ENCODE measurements at places on chromosomes 5 and 9.

DNA sequence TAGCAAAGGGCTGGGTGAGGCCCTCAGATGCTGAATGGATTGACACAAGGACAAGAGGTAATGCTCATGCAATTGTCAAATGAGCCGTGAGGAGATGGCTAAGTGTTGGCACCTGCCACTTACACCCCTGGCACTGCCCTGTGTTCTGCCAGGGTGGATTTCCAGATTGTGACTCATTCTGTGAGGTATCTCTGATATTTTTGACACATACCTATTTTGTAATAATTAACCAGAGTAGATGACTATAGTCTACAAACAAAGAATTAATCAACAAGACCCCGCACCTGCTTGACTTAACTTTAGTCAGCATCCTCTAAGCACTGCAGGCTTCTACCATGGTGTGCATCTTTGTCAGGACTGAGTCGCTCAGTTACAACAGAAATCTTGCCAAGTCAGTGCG, 200.8 kb downstream of the DIRAS2 start:
- DNase-seq = no peak
- H3K27me3 ChIP-seq = no peaks in the 10 kb centered on the region
- no peak overlapping the region for H3K4me3 ChIP-seq
- no peak overlapping the region for H3K27ac ChIP-seq
- H3K36me3 ChIP-seq = no peaks in the 10 kb centered on the region

- H3K27ac ChIP-seq = no peak overlapping the region
- H3K4me3 ChIP-seq = no peak overlapping the region
- DNase-seq = no peak
- no peaks in the 10 kb centered on the region for H3K36me3 ChIP-seq
- H3K27me3 ChIP-seq = peaks cover 76% of the 10 kb centered on the region
Measured at GRCh38 chr5:2130361-2130760, 247.6 kb upstream of the IRX4 start.

- H3K36me3 ChIP-seq = no peaks in the 10 kb centered on the region
- no peak overlapping the region for H3K27ac ChIP-seq
- no peaks in the 10 kb centered on the region for H3K4me1 ChIP-seq
- no peaks in the 10 kb centered on the region for H3K27me3 ChIP-seq
- H3K4me3 ChIP-seq = no peak overlapping the region
Measured at GRCh38 chr5:145244788-145245187, 590.4 kb downstream of the PRELID2 start.

GRCh38 chr9:136745389-136746154, 2.8 kb downstream of the LCN6 start:
- no peaks in the 10 kb centered on the region for H3K36me3 ChIP-seq

DNA sequence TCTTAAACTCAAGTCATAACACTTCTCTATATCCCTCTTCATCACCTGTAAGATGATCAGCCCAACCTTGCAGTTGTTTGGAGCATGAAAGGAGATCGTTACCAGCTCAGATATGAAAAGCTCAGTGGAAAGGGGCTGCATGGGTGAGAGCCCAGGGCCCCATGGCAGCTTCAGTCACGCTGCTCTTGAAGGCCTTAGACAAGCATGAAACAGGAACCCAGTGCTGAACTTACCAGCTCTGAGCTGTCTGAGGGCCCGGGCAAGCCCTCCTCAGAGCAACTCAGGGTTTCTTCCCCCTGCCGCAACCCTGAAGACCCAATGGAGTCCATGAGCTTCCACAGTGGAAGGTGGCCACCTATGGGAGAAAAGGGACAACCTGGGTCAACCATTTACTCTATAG, 3.3 kb downstream of the HK3 start:
- no peaks in the 10 kb centered on the region for H3K36me3 ChIP-seq
- H3K27me3 ChIP-seq = peaks cover 12% of the 10 kb centered on the region
- H3K4me3 ChIP-seq = no peak overlapping the region
- H3K4me1 ChIP-seq = no peaks in the 10 kb centered on the region
- DNase-seq = no peak

GRCh38 chr5:157456301-157456700, 3.7 kb upstream of the NIPAL4 start:
- H3K4me1 ChIP-seq = no peaks in the 10 kb centered on the region
- no peak overlapping the region for H3K4me3 ChIP-seq
- no peak for DNase-seq
- H3K36me3 ChIP-seq = no peaks in the 10 kb centered on the region

GRCh38 chr9:97940741-97941140, 2.8 kb upstream of the HEMGN start:
- H3K27me3 ChIP-seq = no peaks in the 10 kb centered on the region
- H3K36me3 ChIP-seq = peaks cover 8% of the 10 kb centered on the region
- no peak overlapping the region for H3K4me3 ChIP-seq
- H3K4me1 ChIP-seq = peaks cover 34% of the 10 kb centered on the region
- peak overlapping the region; percentile 79 for H3K27ac ChIP-seq

GRCh38 chr5:12023614-12024241, 119.5 kb upstream of the CTNND2 start:
- H3K4me3 ChIP-seq = no peak overlapping the region
- H3K4me1 ChIP-seq = no peaks in the 10 kb centered on the region

DNA sequence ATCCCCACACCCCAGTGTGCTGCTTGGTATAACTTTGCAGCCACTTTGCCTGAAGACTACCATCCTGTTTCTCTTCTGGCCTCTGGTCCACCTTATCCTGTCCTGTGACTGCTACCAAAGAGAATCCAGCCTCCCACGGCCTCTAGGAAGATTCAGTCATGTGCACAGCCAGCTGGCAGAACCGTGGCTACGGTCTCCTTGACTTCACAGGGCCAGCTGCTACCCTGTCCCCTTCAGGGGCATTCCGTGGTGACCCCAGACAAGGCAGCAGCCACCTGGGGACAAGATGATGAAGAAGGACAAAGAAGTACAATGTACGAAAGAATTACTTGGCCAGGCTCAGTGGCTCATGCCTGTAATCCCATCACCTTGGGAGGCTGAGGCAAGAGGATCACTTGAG, 98.6 kb downstream of the PDE6A start:
- no peak overlapping the region for H3K4me3 ChIP-seq
- no peak overlapping the region for H3K27ac ChIP-seq
- peaks cover 96% of the 10 kb centered on the region for H3K36me3 ChIP-seq
- DNase-seq = no peak

DNA sequence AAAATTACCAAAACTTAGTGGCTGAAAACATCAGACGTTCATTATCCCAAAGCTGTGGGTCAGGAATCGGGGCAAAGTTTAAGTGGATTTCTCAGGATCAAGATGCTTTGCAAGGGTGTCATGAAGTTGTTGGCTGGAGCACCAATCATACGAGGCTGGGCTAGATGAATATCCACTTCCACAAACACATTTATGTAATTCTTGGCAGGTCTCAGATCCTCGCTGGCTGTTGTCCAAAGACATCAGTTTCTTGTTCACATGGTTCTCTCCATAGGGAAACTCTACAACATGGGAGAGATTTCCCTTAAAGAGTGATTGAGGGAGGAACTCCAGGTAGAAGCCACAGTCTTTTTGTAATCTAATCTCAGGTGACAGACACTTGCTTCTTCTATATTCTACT, 20.2 kb upstream of the CCDC192 start:
- no peak overlapping the region for H3K27ac ChIP-seq
- H3K4me1 ChIP-seq = no peaks in the 10 kb centered on the region
- H3K27me3 ChIP-seq = no peaks in the 10 kb centered on the region
- no peak for DNase-seq
- no peak overlapping the region for H3K4me3 ChIP-seq

DNA sequence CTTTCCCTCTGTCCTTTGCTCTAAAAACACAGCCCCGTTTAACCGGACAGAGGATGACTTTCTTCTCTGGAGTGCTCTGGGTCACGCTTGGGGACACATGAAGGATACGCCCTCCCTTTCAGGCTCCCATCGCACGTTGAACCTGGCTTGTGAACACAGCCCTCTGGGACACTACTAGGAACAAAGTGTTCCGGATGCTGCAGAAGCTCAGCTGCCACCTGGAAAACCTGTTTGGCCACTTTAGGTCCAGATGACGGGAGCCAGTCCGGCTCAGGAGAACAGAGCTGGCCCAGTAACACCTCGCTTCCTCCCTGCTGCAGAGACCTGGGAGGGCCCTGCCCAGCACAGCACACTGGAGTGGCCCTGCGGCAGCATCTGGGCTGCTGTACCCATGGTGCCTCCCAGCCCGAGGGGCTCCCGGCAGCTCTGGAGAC, 60.1 kb downstream of the GADD45G start:
- H3K27ac ChIP-seq = no peak overlapping the region
- H3K4me3 ChIP-seq = no peak overlapping the region
- no peaks in the 10 kb centered on the region for H3K4me1 ChIP-seq
- no peaks in the 10 kb centered on the region for H3K36me3 ChIP-seq

DNA sequence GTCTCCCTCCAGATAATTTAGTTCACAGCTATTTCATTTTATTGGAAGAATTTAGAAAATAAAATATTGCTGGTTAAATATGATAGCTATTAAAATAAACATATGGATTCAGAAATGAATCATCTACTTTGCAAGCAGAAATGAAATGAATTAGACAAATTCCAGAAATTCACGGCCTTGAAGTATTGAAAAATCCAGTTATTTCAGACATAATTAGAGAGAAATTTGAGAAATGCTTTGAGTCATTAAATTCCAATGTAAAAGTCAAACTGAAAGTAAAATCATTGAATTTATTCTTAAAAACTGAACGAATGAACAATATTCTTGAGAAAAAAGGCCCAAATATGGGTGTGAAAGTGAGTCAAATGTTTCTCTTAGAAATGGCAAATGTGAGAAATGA, 632.6 kb upstream of the EDIL3 start:
- H3K36me3 ChIP-seq = no peaks in the 10 kb centered on the region
- H3K4me1 ChIP-seq = no peaks in the 10 kb centered on the region
- no peaks in the 10 kb centered on the region for H3K27me3 ChIP-seq
- no peak overlapping the region for H3K4me3 ChIP-seq

DNA sequence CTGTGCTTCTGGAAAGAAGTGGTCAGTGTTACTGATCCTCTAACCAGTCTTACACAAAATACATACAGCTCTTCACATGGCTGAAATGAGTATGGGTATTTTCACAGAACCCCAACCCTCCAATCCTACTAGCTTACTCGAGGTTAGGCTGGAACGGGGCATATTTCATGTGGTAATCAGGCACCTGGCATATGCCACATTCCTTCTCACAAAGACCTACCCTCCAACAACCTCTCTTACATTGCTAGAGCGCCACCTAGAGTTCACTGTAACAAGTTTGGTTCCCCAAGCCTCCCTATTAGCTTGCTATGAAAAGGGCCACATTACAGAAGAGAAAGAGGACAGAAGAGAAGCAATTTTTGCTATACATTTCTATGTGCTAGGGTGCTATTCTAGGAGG, 597.3 kb downstream of the PRELID2 start:
- DNase-seq = peak; percentile 10
- no peak overlapping the region for H3K4me3 ChIP-seq
- no peaks in the 10 kb centered on the region for H3K4me1 ChIP-seq
- no peaks in the 10 kb centered on the region for H3K36me3 ChIP-seq
- H3K27ac ChIP-seq = no peak overlapping the region

DNA sequence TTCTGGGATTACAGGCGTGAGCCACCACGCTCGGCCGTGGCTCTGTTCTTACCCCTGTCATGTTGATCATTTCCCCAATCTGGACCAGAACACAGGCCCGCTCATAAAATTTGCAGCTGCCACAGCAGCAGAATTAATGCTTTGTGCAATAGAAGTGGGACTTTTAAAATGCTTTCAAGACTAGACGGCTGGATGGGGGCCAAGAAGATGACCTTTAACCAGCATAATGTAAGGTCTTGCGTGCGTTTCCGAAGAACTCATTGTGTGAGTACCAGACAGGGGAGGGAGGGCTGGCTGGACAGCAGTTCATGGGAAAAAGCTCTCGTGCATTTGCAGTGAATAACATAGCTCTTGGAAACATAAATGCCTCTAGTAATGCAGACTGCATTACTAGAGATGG, 3.5 kb upstream of the WDR38 start:
- no peak overlapping the region for H3K27ac ChIP-seq
- H3K36me3 ChIP-seq = no peaks in the 10 kb centered on the region
- no peak overlapping the region for H3K4me3 ChIP-seq
- H3K27me3 ChIP-seq = no peaks in the 10 kb centered on the region
- no peak for DNase-seq

DNA sequence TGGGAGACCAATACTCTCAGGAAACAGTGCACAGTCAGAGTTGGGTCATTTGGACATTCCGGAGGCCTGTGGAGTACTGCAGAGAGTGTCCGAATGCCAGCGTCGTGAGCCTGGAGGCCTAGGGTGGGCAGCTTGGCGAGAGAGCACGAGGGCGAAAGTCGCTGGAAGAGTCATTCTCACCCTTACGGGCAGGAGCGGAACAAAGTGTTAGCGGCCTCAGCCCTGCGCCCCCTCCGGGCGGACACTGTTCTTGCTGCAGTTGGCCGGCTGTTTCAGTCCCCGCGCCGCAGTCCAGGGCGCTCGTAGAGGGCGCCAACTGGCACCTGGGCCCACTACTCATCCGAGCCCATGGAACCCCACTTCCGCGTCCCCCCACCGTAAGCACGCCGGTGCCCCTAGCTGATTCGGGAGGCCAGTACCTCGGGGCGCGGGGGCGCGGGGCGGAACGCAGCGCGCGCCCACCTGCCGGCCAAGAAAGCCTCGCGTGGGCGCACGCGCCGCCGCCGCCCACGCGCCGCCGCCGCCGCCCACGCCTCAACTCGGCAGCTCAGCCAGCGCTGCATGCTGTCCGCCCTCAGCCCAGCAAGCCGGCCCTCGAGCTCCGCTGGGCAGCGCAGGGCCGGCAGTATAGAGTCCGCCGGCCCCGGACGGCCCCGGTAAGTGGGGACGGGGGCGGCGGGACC, 99.7 kb upstream of the CCL21 start:
- peak; percentile 8 for DNase-seq
- no peaks in the 10 kb centered on the region for H3K4me1 ChIP-seq
- no peak overlapping the region for H3K4me3 ChIP-seq
- no peaks in the 10 kb centered on the region for H3K36me3 ChIP-seq
- no peak overlapping the region for H3K27ac ChIP-seq
- peaks cover 7% of the 10 kb centered on the region for H3K27me3 ChIP-seq

- DNase-seq = no peak
- no peaks in the 10 kb centered on the region for H3K36me3 ChIP-seq
- no peak overlapping the region for H3K27ac ChIP-seq
- H3K27me3 ChIP-seq = no peaks in the 10 kb centered on the region
- no peak overlapping the region for H3K4me3 ChIP-seq
Measured at GRCh38 chr9:76099516-76099915, 209.0 kb downstream of the PCSK5 start.

GRCh38 chr5:14879393-14879792, 7.8 kb upstream of the ANKH start:
- H3K36me3 ChIP-seq = no peaks in the 10 kb centered on the region
- no peak overlapping the region for H3K27ac ChIP-seq
- H3K27me3 ChIP-seq = peaks cover 4% of the 10 kb centered on the region
- no peaks in the 10 kb centered on the region for H3K4me1 ChIP-seq
- H3K4me3 ChIP-seq = no peak overlapping the region

DNA sequence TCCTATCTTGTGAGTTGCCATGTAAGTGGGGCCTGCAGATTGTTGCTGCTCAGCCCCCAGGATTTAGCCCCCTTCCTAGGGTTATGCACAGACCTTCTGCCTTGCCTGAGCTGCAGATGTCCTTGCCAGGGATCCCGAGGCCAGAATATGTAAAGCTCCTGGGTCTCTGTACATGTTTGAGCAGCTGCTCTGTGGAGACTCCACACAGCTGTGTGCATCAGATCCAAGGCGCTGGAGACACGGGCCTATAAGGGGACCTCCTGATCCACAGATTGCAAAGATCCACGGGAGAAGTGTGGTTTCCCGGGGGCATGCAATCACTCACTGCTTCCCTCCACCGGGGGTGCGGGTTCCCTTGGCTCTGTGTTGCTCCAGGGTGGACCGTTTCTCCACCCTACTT, 28.9 kb downstream of the TAF11L14 start:
- H3K4me1 ChIP-seq = no peaks in the 10 kb centered on the region
- H3K4me3 ChIP-seq = no peak overlapping the region
- no peak for DNase-seq
- no peaks in the 10 kb centered on the region for H3K27me3 ChIP-seq

GRCh38 chr5:38443390-38443789, 113.1 kb downstream of the LIFR start:
- H3K27me3 ChIP-seq = peaks cover 4% of the 10 kb centered on the region
- H3K27ac ChIP-seq = no peak overlapping the region
- no peaks in the 10 kb centered on the region for H3K4me1 ChIP-seq
- DNase-seq = peak; percentile 12

All from K562 (cell line).